ENCODE measurements at places on chromosomes 7 and 10. TPM values are rescaled to one million over a fixed set of nuclear protein-coding genes. Genes with fewer than 3 reads are reported as not detected.

DMBT1 gene
- not detected for polyA plus RNA-seq

GRCh38 chr10:2949948-2950354, 117.4 kb upstream of the PFKP start:
- no peaks in the 10 kb centered on the region for H3K27me3 ChIP-seq
- no peaks in the 10 kb centered on the region for H3K4me1 ChIP-seq
- no peaks in the 10 kb centered on the region for H3K36me3 ChIP-seq
- no peak overlapping the region for H3K27ac ChIP-seq

GNAI1 gene
- polyA plus RNA-seq: 41.9 TPM

- no peaks in the 10 kb centered on the region for H3K4me1 ChIP-seq
- H3K36me3 ChIP-seq: no peaks in the 10 kb centered on the region
- no peak overlapping the region for H3K27ac ChIP-seq
- no peaks in the 10 kb centered on the region for H3K27me3 ChIP-seq
- DNase-seq: no peak
- H3K4me3 ChIP-seq: no peak overlapping the region
These were observed 148.0 kb downstream of the NRCAM start for GRCh38 chr7:108308276-108308675.

- no peaks in the 10 kb centered on the region for H3K27me3 ChIP-seq
- no peaks in the 10 kb centered on the region for H3K36me3 ChIP-seq
- H3K4me1 ChIP-seq: no peaks in the 10 kb centered on the region
- no peak for DNase-seq
These were observed 164.6 kb downstream of the AUTS2 start for GRCh38 chr7:69762821-69763352.

GRCh38 chr10:88408096-88408495, 175.0 kb downstream of the RNLS start:
- H3K36me3 ChIP-seq: no peaks in the 10 kb centered on the region
- no peaks in the 10 kb centered on the region for H3K4me1 ChIP-seq

KCNMA1 gene
- polyA plus RNA-seq: 4.2 TPM

NUDT5 gene
- polyA plus RNA-seq: 78.2 TPM

- no peak overlapping the region for H3K4me3 ChIP-seq
- H3K27ac ChIP-seq: no peak overlapping the region
- no peaks in the 10 kb centered on the region for H3K36me3 ChIP-seq
- peaks cover 2% of the 10 kb centered on the region for H3K4me1 ChIP-seq
These were observed 56.8 kb downstream of the PPP1R3C start for GRCh38 chr10:91576096-91576545.

Measured in kidney (tissue), 22 donors.